D341Med (cell line): ENCODE measurements at places on chromosomes 7 and 10.

GRCh38 chr7:44769376-44769775 is 20.7 kb downstream of the ZMIZ2 start:
- DNase-seq, result peak; percentile 16

- no peak for DNase-seq
Observed at GRCh38 chr10:17073725-17074540, 55.7 kb downstream of the CUBN start.

DNA sequence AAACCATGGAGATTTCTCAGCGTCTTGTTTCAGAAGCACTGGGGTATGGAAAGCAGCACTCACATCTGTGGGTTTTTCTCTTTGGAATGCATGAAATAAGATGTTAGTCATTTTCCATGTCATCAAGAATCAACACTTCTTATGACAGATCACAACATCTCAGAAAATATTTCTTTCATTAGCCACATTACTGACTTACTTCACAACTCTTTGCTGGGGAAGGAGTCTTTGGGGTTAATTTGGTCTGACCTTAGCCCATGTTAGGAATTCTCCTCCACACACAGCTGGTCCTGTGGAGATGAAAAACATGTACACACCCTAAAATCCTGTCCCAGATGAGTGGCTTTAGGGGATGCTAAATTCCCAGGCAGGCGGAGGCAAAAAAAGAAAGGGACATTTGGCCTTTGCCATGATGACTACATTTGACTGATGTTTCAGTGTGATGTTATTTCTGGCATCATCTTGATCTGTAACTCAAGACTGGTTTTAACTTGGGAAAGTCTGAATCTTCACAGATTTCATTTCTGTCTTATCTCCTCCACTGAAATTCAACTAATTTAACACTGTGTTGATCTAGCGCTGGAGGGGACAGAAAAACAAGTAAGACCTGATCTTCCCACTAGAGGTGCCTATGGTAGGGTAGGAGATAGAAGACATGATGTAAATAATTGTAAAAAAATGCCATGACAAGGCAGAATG is 363.2 kb downstream of the PRPF18 start:
- DNase-seq, result no peak

GRCh38 chr7:94422136-94422535 is 27.4 kb downstream of the COL1A2 start:
- DNase-seq, result no peak

DNA sequence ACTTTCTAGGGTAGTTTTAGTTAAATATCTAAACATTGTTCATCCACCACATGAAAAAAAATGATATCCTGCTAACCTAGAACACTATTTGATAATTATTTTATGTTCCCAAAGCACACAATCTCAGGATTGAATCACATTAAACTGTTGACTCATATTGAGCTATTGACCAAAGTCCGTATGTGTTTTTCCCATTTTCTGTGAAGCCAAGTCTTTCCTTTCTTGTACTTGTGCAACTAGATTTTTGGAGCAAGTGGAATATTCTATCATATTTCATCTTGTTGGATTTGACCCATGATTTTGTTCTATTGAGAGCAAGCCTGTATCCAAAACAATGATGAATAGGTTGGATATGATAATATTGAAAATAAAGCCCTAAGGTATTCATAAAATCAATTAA is 164.6 kb downstream of the SKAP2 start:
- no peak for DNase-seq
